ENCODE measurements at places on chromosomes 4 and X. TPM values are rescaled to one million over a fixed set of nuclear protein-coding genes. Genes with fewer than 3 reads are reported as not detected.

GPC4 gene
- 9.0 TPM for total RNA-seq

HSFX3 gene
- total RNA-seq, result not detected

STBD1 gene
- 2.8 TPM for total RNA-seq

BCOR gene
- 52.4 TPM for total RNA-seq

DNAAF6 gene
- 1.1 TPM for total RNA-seq

AFM gene
- not detected for total RNA-seq

- DNase-seq, result no peak
- H3K36me3 ChIP-seq, result no peaks in the 10 kb centered on the region
- no peaks in the 10 kb centered on the region for H3K4me1 ChIP-seq
- no peak overlapping the region for H3K27ac ChIP-seq
- no peak overlapping the region for H3K4me3 ChIP-seq
Measured at GRCh38 chr4:67106861-67107460, 438.3 kb downstream of the CENPC start.

DNA sequence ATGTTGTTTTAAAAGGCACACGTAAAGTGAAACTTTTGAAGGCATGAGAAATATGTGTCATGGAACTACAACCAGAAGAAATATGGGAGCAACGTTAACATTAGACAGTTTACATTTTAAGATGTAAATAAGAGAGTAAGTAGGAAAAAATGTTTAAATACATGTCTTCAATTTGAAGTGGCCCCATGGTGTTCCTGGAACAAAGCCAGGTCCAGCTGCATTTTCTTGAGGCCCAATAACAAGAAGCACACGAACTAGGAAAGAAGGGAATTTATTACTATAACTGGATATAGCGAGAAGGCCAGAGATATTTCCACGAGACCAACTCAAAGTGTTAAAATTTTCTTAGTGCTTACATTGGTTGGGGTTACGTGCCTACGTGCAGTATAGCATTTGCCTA, 458.1 kb downstream of the KCTD8 start:
- no peak overlapping the region for H3K4me3 ChIP-seq
- no peaks in the 10 kb centered on the region for H3K36me3 ChIP-seq
- no peaks in the 10 kb centered on the region for H3K27me3 ChIP-seq
- H3K27ac ChIP-seq, result no peak overlapping the region

DNA sequence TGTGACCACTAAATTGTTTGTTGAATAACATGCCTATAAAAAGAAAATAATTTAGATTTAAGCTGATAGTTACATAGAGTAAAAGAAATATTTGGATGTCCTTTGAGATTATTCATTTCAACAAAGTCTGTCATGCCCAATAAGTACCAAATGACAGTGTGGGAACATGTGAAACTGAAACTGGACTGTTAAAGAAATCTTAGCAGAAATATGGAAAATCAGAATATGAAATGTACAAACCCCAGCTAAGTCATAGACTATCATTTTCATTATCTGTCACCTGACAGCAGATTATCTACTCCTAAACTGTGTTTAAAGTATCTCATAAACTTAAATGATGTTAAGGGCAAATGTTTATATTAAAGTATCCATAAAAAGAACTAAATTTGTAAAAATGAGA, 437.8 kb upstream of the FAM241A start:
- DNase-seq, result no peak
- no peak overlapping the region for H3K27ac ChIP-seq
- H3K36me3 ChIP-seq, result no peaks in the 10 kb centered on the region
- H3K27me3 ChIP-seq, result no peaks in the 10 kb centered on the region
- H3K4me1 ChIP-seq, result no peaks in the 10 kb centered on the region

DNA sequence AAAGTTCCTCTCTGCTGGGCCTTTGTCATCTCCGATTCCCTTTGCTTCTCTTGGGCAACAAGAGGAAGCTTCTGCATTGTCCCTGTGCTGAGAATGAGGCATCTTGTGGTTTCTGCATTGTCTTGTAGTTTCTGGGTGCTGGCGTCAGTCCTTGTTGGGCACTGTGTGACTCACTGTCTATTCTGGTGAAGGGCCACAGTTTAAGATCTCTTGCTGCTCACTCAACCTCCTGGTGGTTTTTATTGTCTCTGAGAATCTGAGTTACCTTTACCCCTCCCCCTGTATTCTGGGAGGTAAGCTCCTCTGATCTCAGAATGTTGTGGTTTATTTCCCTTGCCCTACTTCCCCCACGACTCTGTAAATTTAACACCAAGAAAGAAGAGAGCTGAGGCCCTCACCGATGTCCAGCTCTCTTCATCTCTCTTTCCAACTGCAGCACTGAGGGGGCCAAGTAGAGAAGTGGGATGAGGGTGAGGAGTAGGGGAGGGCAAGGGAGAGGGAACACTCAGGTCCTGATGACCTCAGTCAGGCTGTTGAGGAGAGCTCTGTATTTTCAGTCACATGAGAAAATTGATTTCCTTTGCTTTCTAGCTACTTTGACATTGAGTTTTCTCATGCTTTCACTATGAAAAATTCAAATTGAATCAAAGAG, 441.6 kb upstream of the PITX2 start:
- H3K36me3 ChIP-seq, result no peaks in the 10 kb centered on the region
- DNase-seq, result no peak
- no peak overlapping the region for H3K4me3 ChIP-seq
- H3K27ac ChIP-seq, result no peak overlapping the region
- no peaks in the 10 kb centered on the region for H3K27me3 ChIP-seq

GRCh38 chr4:64353904-64354303, 55.3 kb downstream of the TECRL start:
- no peak overlapping the region for H3K4me3 ChIP-seq
- H3K27me3 ChIP-seq, result no peaks in the 10 kb centered on the region
- H3K4me1 ChIP-seq, result no peaks in the 10 kb centered on the region

All from ovary (tissue), 10 donors.